ENCODE measurements at places on chromosomes 3 and 15.

GRCh38 chr15:72271221-72271620 is 1.1 kb downstream of the PARP6 start:
- DNase-seq = no peak

GRCh38 chr15:69976366-69976994 is 121.2 kb downstream of the TLE3 start:
- DNase-seq = peak; percentile 26

DNA sequence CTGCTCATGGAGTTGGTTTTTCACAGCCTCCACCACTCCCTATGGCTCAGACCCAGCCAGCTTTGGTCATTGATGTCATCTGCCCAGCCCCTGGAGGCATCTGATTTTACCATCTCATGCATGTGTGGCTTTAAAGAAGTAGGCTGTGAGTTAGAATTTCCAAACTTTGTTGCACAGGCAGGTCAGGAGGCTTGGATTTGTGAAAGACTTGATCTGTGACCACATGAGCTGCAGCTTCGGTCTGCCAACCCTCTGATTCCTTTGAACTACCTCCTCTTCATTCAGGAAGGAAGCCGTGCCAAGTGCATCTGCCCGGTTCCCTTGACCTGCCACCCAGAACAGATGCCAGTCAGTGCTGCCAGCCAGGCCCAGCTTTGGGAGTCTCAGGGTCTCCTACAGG is 9.2 kb downstream of the CTXND1 start:
- no peak for DNase-seq

GRCh38 chr3:30453360-30454039 is 152.9 kb upstream of the TGFBR2 start:
- DNase-seq = no peak

- DNase-seq = no peak
Measured at GRCh38 chr15:39888809-39889208, 31.3 kb downstream of the GPR176 start.

All from activated CD4-positive, alpha-beta T cell treated with anti-CD3 and anti-CD28 coated beads for 4 hours (primary cell).